Cortex of kidney (tissue), 1 donor: ENCODE measurements at places on chromosomes 4 and X.

DNA sequence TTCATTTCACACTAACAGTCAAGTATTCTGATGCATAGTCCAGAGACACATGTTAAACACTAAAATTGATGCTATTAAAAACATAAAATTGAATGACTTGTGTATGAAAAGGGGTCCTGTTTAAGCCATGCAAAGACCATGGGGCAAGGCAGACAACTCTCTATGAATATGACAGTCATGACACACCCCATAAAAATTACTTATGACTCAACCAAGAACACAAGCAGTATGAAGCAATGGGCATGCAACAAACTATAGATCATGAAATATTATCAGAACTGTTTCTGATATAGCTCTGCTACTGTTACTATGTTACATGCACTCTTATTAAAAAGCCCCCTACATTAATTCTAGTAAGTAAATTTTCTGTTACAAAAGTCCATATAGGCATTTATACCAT, 57.5 kb upstream of the ZCCHC13 start:
- no peak for DNase-seq

DNA sequence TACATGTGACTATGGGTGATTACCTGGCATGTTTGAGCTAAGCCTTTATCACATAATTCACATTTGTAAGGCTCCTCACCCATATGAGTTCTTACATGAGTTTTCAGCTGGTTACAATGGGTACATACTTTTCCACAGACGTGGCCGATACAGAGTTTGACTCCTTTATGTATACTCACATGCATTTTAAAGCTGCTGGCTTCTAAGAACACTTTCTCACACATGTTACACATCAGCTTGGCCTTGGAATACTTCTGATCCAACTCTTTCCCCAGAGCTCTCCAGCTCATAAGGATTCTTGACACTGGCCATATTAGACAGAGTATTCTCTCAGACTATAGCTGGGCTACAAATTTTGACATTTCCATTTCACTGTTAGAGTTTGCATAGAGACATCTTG, 66.3 kb downstream of the TAB3 start:
- DNase-seq, result no peak

GRCh38 chrX:136059350-136059749, 74.1 kb downstream of the SLC9A6 start:
- DNase-seq, result no peak

GRCh38 chr4:118797558-118798142, 38.3 kb downstream of the SEC24D start:
- no peak for DNase-seq

DNA sequence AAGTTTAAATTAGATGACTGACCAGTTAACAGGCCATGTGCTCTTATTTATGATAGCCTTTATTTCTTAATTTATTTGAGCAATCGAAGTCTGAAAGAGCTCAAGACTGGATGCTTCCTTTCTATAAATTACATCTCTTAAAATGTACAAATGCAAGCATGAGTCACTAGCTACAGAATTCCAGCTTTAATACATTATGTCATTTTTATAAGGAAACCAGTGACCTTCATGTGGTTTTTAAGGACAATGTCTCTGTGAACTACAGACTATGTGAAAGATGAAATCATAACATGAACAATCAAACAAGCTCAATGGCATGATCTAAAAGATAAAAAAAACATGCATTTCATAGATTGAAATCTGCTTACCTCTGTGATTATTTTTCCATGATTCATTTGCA, 15.4 kb downstream of the HTR2C start:
- DNase-seq, result no peak

- DNase-seq, result no peak
These were observed 108.6 kb downstream of the PPP3CA start for GRCh38 chr4:101238706-101239105.

DNA sequence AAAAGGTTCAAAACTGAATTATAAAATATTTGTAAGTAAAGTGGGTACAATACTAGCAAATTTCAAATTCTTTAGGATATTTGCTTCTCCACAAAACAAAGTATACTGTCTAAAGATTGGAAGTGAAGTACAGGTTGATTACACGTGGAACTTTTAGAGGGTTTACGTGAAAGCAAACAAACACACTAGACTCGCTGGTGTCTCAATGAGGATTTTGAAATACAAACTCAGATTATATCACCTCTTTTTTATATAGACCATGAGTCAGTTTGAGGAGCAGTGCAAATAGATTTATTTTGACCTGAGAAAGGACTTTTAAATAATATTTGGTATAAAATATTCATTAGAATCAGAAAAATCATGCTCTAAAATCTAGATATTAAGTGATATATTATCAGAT, 185.0 kb downstream of the SPOCK3 start:
- DNase-seq, result no peak

DNA sequence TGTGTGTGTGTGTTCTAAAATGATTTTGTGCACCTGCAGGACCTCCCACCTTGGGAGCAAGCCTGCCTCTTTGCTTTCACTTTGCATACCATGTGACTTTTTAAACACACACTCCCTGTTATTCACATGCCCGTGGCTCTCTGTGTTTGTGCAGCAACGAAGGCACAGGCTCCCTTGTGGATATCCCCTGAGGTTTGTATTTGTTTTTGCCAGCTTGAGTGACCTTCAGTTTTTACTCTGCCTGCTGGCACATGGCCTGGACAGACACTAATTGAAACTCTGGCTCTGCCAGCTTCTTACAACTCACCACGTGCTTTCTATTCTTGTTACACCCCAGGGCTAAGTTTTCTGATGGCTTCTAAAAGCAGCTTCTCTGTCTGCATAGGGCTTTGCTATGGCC, 885.8 kb downstream of the SH3BGRL start:
- no peak for DNase-seq

- DNase-seq, result no peak
These were observed 240.3 kb upstream of the NDST3 start for GRCh38 chr4:117793845-117794480.

GRCh38 chr4:23924556-23924955, 34.7 kb upstream of the PPARGC1A start:
- DNase-seq, result no peak

DNA sequence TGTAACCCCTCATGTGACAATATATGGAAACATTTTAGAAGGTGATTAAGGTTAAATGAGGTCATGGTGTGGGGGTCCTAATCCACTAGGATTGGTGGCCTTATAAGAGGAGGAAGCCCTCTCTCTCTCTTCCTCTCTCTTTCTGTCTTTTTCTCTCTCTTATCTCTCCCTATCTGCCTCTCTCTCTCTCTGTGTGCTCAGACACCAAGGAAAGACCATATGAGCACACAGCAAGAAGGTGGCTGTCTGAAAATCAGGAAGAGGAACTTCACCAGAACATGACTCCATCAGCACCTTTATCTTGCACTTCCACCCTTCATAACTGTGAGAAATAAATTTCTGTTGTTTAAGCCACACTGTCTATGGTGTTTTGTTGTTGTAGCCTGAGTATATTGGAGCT, 1472.2 kb downstream of the PCDH7 start:
- no peak for DNase-seq

DNA sequence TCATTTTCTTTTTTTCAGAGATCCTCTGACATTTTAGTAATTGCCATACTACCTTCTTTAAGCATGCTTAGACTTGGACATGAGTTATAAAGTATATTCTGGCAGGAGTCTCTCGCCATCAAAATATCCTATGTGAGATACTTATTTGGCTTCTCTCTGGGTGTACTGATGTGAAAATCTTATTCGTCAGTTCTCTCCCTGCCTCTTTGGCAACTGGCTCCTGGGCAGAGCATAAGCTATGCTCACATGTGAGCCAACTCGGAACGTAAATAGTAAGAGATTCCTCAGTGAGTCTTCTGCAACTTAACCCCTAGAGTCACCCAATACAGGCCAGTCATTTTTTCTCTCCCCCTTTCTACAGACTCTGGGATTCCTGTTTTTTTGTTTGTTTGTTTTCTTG, 91.6 kb downstream of the MAGEB17 start:
- DNase-seq, result no peak

DNA sequence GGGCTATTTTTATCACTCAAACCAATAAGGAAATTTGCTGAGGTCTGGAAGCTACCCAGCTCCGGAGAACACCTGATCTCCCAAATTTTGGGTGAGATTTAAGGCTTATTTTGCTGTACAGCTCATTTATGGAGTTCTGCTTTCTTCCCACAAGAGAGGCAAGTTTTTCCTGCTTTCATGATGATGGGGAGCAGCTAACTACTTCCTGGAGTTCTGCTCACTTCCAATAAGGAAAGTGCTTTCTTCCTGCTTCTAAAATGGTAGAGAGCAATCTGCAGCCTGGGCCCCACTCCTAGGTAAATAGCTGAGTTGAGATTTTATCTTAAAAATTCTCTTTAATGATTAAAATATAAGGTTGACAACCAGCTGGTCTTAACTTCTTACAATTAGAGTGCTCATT, 606.0 kb upstream of the HTR2C start:
- DNase-seq, result no peak

DNA sequence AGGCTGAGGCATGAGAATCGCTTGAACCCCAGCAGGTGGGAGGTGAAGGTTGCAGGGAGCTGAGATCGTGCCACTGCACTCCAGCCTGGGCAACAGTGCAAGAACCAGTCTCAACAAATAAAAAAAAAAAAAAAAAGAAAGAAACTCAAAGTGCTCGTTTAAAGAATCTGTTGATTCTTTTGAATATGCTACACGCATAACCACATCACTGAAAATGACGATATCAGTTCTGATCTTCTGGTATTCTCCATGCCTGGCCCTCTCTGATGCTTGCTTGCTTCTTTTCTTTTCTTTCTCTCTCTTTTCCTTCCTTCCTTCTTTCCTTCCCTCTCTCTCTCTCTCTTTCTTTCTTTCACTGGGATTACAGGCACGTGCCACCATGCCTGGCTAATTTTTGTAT, 7.3 kb downstream of the AVPR2 start:
- no peak for DNase-seq

DNA sequence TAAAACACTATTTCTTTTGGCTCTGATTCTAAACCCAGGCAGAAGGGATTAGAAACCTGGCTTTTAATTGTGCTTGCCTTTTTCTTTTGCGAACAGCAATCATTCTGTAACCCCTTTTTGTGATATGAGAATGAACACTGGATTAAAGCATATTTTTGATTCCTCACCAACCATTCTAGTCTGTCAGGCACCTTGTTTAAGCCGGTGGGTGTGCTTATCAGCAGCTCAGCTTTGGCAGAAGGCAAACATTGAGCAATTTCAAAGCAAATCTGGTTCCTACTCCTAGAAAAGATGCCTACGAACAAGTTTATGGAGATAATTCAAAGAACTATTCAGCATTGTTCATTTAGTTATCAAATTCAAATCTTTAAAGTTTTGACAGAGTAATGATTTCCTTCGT, 265.1 kb upstream of the FAM241A start:
- no peak for DNase-seq

DNA sequence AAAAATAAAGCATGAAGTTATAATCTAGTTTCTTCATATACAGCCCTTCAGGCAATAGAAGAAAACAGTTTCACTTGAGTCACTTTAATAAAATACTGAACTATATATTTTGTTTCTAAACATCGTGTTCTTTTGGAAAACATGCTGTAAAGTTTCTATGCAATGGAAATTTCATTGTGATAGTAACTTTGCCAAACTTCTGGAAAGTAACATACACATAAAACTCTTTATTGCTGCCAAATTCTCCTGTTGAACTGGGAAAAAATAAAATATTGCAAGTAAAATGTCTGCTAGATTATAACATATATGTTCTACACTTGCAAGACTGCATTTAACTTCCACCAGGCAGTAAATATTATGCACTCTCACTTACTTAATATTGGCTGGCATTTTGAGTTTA, 635.4 kb downstream of the SPRY1 start:
- no peak for DNase-seq

- DNase-seq, result no peak
These were observed 188.7 kb upstream of the TLL1 start for GRCh38 chr4:165684177-165684805.

DNA sequence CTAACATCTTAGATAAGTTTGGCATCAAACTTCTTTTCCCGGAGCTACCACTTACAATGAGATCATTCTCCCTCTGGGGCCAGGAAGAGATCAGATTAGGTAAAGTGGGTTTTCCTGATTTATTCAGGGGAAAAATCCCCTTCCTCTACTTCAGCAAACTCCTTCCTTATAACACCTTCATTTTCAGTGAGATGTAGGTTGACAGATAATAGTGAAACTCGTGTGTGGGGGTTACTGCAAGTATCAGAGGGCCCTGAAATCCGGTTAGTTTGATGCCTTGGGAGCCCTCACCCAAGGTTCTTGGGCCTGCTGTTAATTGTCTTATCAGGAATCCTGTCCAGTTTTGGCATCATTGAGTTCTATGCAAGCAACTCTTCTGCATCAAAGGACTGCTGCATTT, 10.8 kb downstream of the FTHL17 start:
- DNase-seq, result no peak

DNA sequence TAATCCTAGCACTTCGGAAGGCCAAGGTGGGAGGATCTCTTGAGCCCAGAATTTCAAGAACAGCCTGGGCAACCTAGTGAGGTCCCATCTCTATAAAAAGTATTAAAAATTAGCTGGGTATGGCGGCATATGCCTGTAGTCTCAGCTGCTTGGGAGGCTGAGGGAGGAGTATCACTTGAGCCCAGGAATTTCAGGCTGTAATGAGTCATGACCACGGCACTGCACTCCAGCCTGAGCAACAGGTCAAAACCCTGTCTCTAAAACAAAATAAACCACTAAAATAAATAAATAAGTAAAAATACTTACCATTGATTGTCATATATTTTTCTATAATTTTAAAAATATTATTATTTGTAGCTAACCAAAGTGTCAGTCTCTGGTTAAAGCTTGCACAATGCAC, 315.6 kb upstream of the SMIM31 start:
- no peak for DNase-seq

DNA sequence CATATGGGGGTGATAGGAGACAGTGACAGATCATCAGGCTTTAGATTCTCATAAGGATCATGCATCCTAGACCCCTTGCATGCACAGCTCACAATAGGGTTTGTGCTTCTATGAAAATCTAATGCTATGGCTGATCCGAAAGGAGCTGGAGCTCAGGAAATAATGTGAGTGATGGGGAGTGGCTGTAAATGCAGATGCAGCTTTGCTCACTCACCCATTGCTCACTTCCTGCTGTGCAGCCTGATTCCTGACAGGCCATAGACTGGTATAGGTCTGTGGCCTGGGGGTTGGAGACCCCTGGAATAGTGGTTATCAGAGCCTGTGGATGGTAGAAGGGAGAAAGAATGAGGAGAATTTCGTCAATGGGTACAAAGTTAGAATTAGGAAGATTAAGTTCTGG, 2751.1 kb downstream of the ARAP2 start:
- DNase-seq, result no peak

DNA sequence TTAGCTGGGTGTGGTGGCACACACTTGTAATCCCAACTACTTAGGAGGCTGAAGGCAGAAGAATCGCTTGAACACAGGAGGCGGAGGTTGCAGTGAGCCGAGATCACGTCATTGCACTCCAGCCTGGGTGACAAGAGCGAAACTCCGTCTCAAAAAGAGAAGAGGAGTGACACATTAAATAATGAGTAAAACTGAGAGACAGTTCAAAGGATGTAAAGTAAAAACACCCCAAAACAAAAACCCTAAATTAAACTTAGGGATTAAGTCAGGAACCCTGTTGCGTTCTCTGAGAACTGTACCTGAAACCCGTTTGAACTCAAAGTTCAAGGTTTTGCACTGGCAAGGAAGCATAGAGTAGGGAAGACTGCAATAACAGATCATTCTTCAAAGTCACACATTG, 141.7 kb downstream of the BRWD3 start:
- no peak for DNase-seq

GRCh38 chr4:1201851-1202525, 29.6 kb upstream of the SPON2 start:
- DNase-seq, result no peak

- no peak for DNase-seq
These were observed 28.5 kb downstream of the CAMK2D start for GRCh38 chr4:113732967-113733527.
